Hepatic stellate cell (primary cell): ENCODE measurements at places on chromosomes 5 and 9.

- DNase-seq = no peak
Measured at GRCh38 chr9:1362845-1363244, 312.7 kb downstream of the DMRT2 start.

DNA sequence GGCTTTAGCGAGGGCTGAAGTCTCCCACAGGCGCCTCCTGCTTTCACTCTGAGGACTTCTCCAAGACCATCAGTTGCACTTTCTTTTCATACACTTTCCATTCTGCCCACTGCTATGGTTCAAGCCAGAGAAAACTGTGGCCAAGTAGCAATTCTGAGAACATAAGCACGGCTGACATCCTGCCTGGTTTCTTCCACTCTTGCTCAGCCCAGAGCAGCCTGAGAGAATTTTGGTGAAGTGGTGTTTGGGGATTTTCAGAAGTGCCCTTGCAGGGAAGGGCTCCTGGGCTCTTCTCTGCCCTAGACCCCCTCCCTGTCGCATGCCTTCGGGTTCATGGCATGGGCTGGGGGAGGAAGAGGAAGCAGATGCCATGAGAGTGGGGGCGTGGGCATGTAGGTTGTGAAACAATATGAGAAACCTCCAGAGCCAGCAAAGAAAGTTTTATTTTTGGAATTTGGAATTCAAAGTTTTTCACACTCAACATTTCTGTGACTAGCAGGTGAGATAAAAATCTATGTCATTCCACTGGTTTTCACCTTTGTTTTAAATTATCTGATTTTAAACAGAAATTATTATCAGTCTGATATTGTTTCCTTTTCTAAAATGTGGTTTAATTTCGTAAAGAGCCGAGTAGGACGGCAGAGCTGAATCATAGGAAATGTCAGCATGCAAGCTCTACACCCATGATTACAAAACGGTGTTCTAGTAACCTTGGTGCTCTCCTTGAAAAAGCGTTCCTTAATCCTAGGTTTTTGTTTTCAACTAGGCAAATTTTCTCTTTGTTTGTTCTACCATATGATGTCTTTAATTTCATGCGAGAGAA, 27.8 kb upstream of the TNFSF8 start:
- no peak for DNase-seq

- peak; percentile 53 for DNase-seq
Measured at GRCh38 chr9:70466976-70467561, 52.6 kb upstream of the KLF9 start.

DNA sequence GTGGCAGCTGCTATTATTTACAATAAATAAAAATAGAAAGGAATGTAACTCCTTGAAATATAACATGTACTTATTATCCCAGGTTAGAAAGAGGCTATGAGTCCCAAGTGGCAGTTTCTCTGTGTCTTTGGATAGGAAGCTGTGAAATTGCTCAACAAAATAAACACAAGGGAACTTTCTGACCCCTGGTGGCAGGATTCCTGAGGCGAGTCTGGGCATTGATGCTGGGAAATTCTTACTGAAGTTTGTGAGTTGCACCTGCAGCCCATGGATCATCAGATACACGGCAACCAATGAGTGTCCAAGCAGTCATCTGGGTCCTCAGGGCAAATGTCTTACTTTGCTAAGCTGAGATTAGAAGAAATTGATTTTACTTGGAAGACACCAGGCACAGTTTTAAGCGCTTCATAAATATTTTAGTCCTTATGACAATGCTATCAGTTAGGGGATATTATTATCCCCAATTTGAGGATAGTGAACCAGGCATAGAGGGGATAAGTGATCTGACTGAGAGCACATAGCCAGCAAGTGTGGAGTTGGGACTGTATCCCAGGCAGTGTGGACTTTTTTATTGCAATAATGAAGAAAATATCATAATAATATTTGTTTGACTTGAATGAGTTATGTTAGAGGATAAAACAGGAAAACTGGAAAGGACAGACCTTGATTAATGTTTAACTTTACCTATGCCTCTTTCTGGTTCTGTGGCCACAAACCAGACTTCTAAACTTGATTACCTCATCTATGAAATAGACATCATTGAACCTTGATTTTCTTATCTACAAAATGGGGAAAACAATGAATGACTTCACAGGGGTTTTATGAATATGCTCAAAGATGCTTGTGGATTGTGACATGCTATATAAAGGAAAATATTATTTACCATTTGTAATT, 265.5 kb upstream of the ADAMTSL1 start:
- DNase-seq = peak; percentile 4

DNA sequence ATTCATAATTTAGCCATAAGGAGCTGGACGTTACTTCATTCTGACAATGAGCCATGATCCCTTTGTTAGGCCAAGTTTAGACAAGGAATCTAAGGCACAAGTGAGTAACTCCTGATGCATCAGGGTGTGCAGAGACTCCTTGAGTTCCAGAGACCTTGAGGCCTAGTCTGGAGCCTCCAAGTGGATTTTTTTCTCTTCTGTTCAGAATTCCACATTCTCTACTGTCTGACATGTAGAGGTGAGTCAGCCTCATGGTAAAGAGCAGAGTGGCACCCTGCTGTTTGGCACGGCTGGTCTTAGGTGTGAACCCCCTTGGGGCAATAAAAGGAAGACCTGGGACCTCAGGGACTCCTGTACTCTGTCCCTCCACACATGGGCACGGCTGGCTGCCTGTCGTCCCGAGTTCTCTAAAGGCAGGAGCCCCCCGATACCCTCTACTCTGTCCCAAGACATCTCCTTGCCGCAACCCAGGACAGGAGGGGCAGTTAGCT, 22.0 kb upstream of the TGFBI start:
- DNase-seq = no peak

- peak; percentile 6 for DNase-seq
Measured at GRCh38 chr5:76544268-76544926, 78.8 kb downstream of the F2RL2 start.

DNA sequence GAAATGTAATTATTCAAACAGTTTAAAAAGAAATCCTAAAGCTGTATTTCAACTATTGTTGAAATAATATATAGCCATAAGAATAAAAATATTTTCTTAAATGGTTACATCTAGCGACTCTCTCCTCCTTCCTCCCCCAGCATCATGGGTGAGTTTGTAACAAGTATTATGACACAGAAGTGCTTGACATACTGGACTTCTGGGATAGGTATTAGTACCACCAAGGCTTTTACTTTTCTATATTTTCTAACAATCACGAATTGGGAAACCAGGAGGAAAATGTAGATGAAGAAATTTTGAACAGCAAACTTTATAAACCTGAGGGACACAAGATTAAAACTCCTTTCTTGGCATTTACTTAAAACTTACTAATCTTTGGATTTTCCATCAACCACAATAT, 4.4 kb downstream of the RORB start:
- DNase-seq = no peak

DNA sequence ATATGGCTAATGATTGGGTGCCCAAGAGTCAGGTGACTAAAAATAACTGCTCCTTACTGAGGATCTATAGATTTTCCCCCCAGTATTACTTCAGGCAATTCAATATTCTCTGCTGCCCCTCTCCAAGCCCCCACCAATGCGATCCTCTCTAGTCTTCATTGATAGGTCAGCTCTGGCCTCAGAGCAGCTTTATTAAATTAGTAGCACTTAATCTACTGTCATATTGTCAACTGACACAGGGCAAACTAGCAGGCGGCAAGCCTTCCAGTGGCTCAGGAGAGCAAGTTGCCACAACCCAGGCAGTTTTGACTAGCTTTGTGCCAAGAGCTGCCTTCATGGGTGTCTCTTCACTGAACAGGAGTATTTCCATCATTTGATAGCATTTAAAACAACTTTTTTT, 462.9 kb downstream of the BNC2 start:
- no peak for DNase-seq

DNA sequence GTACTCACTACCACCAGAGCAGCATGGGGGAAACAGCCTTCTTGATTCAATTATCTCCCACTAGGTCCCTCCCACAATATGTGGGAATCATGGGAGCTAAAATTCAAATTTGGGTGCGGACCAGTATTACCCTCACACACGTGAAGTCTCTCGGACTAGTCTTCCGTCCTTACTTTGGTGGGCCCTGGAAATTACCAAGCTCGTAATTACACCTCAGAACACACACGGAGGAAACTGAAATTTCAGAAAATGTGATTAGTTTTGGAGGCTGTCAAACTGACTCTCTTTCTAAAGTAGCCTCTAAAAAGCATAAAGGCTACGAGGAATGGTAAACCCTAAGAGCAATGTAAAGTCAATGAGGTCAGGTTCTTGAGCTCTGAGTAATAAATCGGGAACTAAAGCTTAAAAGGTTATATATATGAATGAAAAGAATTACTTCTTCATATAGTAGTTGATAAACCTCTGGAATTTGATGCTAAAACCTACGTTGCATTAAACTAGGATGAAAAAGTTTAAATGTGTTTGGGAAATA, 842 bp upstream of the FEM1C start:
- DNase-seq = no peak

DNA sequence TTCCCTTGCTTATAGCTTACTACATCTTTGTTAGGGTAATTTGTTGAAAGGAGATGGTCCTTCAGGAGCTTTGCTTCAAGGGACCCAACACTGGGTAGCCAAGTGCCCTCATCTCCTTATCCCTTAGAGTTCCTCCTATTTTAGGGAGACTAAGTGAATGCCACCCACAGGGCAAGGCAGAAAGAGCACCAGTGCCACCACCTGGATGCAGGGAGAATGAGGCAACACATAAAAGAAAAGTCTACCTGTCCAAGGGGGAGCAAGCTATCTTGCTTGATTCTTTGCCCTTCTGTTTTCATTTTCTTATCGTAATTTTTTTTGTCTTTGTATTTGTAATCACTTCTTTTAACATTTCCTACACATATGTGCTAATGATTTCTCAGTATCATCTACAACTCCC, 205.5 kb downstream of the NPR3 start:
- DNase-seq = peak; percentile 16

DNA sequence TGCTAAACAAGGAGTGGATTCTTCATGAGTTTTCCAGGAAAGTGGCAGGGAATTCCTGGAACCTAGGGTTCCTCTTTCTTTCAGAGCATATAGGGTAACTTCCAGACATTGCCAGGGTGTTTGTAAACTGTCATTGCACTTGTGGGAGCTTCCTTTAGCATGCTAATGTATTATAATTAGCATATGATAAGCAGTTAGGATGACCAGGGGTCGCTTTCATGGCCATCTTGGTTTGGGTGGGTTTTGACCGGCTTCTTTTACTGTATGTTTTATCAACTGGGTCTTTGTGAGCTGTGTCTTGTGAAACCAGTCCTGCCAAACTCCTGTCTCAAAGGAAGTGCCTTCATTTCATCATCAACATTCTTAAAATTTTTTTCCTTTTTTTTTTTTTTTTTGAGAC, 11.9 kb upstream of the MELK start:
- no peak for DNase-seq

DNA sequence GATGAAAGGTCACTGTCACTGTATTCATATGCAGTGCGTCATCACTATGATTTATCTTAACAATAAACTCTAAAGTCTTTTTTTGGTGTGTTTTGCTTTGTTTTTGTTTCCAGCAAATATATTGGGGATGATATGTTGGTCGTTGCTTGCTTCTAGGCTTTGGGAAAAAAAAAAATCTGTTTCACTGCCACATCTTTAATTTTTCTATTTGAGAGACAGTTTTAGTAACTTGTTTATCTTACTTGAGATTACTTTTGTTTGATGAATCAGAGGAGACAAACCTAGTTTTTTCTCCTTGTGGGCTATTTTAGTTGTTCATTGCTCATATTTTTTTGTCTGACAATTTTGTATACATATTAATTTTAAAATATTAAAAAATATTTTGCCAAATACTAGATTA, 19.4 kb downstream of the CWC27 start:
- DNase-seq = no peak

- DNase-seq = no peak
Measured at GRCh38 chr5:168153876-168154270, 137.6 kb upstream of the WWC1 start.

DNA sequence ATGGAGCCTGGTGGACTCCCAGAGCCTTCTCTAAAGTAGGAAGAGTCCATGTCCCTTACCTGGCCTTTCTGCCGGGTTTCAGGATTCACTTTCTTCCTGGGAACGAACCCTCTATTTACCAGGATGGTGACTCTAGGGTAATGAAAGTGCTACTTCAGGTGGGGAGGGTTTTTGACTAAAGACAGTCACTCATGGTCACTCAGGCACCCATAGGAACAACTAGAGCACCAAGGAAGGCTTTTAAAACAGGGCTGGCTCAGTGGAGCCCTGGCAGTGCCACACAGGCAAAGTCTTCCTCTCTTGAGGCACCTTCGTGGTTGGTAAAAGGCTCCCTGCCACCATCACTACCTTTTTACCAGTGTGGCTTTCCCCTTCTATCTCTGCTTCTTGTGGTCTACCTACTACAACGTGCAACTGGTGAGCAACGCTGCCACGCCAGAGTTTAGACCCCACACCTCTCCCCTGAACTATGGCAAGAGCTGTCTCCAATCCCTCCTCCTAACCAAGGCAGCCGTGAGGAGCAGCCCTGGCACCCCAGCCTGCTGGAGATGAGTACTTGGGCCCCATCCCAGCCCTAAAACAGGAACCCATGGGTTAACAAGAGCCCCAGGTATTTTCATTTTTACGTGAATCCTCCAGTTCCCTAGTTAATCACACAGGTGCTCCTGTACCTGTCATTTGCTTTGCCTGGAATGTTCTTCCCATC, 3.5 kb downstream of the SURF1 start:
- no peak for DNase-seq

- no peak for DNase-seq
Measured at GRCh38 chr5:13910201-13910600, 34.3 kb downstream of the DNAH5 start.

GRCh38 chr5:81631124-81631523, 119.8 kb downstream of the SSBP2 start:
- DNase-seq = no peak

- DNase-seq = peak; percentile 92
Measured at GRCh38 chr9:114339130-114339908, 9.7 kb downstream of the ORM2 start.

DNA sequence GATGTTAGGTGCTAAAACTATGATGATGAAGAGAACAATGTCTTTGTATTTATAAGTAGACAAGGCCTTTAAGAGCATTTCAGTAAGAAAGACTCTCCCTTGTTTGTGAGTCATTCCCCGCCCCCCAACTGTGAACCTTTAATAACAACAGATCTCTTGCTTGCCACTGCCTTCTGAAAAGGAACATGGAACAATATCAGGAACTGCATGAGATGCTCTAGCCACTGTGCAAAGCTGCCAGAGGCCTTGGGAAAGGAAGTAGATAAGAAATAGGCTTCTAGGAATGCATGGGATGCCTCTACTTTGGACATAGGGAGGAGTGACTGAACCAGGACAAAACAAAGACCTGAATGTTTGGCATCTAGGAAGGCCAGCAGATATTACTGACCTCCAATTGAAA, 296.1 kb upstream of the MPDZ start:
- no peak for DNase-seq

- DNase-seq = peak; percentile 91
Measured at GRCh38 chr9:129910628-129911567, 75.6 kb downstream of the USP20 start.

DNA sequence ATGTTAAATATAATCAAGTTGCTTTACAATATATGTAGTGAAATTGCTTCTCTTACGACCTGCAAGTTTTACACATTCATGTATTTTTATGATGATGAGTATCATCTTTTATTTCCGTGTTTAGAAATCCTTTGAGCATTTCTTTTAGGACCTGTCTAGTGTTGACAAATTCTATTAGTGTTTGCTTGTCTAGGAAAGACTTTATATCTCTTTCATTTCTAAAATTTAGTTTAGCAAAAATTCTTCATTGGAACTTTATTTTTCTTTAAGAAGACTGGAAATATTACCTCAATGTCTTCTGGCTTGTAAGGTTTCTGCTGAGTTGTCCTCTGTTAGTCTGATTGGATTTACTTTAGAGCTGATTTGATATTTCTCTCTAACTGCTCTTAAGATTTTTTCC, 920.9 kb upstream of the CTNND2 start:
- no peak for DNase-seq

GRCh38 chr9:2290382-2290781, 275.2 kb downstream of the SMARCA2 start:
- no peak for DNase-seq
